Activated CD8-positive, alpha-beta memory T cell treated with anti-CD3 and anti-CD28 coated beads, Interleukin-2, amount 10 ng/mL, durations not matched to agents 7 days and 5 days (primary cell): ENCODE measurements at places on chromosomes 12 and 14. TPM values are rescaled to one million over a fixed set of nuclear protein-coding genes. Genes with fewer than 3 reads are reported as not detected.

DNA sequence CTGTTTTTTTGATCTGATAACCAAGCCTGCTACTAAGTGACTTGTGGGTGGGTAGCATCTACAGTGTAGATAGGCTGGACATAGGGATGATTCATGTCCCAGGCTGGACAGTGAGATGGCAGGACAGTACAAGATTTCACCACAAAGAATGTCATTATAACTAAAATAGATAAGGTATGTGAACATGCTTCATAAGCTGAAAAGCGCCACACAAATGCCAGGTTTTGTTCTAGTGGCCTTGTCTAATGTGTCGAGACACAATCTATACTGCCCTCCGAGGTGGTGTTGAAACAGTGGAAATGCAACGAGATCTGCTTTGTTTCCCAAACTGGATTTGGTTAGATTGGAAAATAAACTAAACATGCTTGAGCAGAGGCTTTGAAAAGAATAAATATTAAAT is 4.4 kb downstream of the LGALS3 start:
- peaks cover 54% of the 10 kb centered on the region for H3K4me1 ChIP-seq
- no peak overlapping the region for H3K4me3 ChIP-seq
- DNase-seq, result no peak
- peaks cover 69% of the 10 kb centered on the region for H3K36me3 ChIP-seq
- H3K27ac ChIP-seq, result no peak overlapping the region
- H3K27me3 ChIP-seq, result no peaks in the 10 kb centered on the region

Gene MYF5
- not detected for total RNA-seq

Gene TMEM229B
- 5.1 TPM for total RNA-seq

GRCh38 chr14:20632831-20633691 is 8.4 kb downstream of the OR6S1 start:
- H3K4me3 ChIP-seq, result peak overlapping the region; percentile 73
- DNase-seq, result peak; percentile 84
- peaks cover 79% of the 10 kb centered on the region for H3K27me3 ChIP-seq
- H3K36me3 ChIP-seq, result peaks cover 2% of the 10 kb centered on the region
- H3K27ac ChIP-seq, result peak overlapping the region; percentile 81
- H3K4me1 ChIP-seq, result peaks cover 37% of the 10 kb centered on the region

DNA sequence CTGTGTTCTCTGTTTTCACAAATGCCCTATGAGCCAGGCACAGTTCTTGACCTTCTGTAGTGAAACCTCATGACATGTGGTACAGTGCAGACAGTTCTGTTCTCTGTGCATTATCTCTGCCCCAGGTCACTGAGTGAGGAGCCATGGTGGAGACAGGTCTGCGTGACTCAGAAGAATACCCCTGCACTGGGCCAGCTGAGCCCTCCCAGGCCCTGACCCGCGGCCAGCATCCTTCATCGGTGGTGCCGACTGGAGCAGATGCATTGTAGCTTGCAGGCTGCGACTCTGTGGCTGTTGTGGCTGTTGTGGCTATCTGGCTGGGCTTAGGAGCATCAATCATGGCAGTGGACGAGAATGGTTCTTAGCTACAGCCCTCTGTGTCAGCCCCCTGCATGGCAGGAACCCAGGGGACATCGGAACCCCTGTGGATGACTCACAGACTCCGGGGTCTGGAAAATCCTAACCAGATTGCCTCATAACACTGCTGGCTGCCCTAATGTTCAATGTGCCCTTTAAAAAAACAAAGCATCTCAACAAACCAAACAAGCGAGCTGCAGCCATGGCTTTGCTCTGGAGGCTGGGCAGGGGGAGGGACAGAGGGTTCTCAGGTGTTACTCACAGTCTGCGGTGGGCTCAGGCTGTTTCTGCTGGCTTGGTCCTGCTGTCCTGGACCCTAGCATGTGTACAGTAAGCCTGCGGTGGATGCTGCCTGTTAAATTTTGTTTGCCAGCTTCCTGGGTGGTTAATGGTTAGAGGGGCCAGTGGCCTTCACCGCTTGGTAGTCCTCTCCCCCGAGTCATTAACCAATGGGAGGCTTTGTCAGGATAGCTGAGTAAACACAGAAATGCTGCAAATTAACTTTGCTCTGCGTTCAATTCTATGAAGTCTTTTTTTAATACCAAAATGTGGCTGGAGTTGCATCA is at the start of gene SERPINA6:
Gene SERPINA6, minus strand, starts transcription at position 689 of the 923 bp plus-strand sequence. CDS start 8,688 bp downstream, outside the sequence.
- H3K4me1 ChIP-seq, result no peaks in the 10 kb centered on the region
- peaks cover 3% of the 10 kb centered on the region for H3K27me3 ChIP-seq

Gene KRT6A
- total RNA-seq, result not detected

- H3K27me3 ChIP-seq, result no peaks in the 10 kb centered on the region
- H3K4me3 ChIP-seq, result no peak overlapping the region
- no peak overlapping the region for H3K27ac ChIP-seq
- peaks cover 49% of the 10 kb centered on the region for H3K4me1 ChIP-seq
Measured at GRCh38 chr14:89369656-89370055, 47.4 kb downstream of the FOXN3 start.

Gene MGP
- not detected for total RNA-seq
